NCI-H774 (cell line): ENCODE measurements at places on chromosomes 2 and 18.

GRCh38 chr2:196516564-196516963 lies 123.0 kb upstream of the CCDC150 start:
- no peak for DNase-seq

GRCh38 chr2:231996797-231997540 lies 35.5 kb downstream of the DIS3L2 start:
- no peak for DNase-seq

DNA sequence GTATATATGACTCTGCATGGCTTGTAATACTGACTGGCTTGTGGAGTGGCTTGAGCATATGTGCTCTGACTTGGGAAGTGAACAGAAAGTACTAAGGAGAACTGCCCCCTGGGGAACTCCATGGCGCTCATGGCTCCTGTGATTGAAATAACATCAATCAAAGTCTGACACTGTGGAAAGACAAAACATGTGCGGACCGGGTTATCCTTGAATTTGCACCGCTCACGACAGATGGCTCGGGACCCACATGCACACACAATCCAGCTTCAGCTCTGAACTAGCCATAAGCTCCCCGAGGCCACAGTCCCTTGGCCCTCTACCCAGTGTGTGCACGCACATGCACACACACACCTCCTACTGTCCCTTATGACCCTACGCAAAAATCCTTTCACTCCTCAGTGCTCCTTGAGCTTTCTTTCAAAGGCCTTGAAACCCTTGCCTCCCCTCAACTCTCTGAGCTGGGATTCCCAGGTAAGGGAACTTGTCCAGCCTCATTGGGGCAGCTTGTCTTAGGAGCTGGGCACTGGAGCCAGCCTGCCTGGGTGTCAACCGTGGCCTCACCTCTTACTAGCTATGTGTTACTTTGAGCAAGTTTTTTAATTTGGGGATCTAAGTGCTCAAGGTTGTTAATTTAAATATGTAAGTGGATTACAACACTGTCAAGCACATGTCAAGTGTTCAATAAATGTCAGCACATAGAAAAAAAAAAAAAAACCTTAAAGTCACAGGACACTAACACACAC lies 43.6 kb downstream of the MRPS5 start:
- no peak for DNase-seq

- no peak for DNase-seq
Observed at GRCh38 chr2:1990724-1991123, 246.4 kb upstream of the PXDN start.
